ENCODE measurements at places on chromosomes 5 and 9.
A peak's percentile ranks its signal among the peaks of the same experiment; 100 is the strongest.

- DNase-seq: no peak
These were observed 31.2 kb upstream of the CRB2 start for GRCh38 chr9:123324767-123325183.

GRCh38 chr9:133460405-133461175 lies 812 bp downstream of the CACFD1 start:
- peak; percentile 51 for DNase-seq

GRCh38 chr5:137573376-137573775 lies 74.2 kb upstream of the SPOCK1 start:
- no peak for DNase-seq

DNA sequence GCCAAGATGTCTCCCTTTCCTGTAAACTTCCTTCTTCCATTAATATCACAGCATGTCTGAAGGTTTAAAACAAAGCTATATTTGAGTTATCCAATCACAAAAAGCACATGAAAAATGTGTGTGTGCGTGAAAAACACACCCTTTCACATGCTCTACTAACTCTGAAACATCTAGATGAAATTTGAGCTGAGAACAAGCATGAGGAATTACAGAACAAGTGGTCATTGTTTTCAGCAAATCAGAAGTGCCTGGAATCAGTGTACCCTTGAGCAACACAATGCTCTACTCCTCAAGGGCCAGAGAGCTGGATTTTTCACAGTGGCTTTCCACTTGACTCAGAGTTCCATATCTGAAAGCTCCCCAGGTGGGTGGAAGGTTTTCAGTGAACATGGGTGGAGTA lies 255.9 kb downstream of the PSAT1 start:
- no peak for DNase-seq

- no peak for DNase-seq
These were observed 29.1 kb upstream of the PLCXD3 start for GRCh38 chr5:41539454-41539853.

GRCh38 chr5:23820765-23821471 lies 313.5 kb downstream of the PRDM9 start:
- DNase-seq: peak; percentile 33

- DNase-seq: no peak
These were observed 711.8 kb upstream of the CHD1 start for GRCh38 chr5:99640646-99641045.

DNA sequence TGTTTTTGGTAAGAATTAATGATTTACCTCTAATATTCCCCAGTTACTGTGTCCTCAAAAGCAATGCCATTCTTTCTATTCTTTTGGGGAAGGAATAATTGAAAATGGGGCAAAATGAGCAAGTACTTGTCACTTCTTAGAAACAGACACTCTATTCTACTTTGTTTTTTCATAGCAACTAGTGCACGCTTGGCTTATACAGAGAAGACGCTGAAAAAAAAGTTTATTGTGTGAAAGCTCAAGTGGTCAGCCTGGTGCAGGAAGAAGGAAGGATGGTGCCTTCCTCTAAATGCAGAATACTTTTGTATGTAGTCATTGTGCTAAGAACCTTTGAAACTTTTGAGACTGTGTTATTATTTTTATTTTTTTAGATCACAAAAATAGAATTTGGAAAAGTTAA lies 29.6 kb downstream of the ANKDD1B start:
- DNase-seq: no peak

DNA sequence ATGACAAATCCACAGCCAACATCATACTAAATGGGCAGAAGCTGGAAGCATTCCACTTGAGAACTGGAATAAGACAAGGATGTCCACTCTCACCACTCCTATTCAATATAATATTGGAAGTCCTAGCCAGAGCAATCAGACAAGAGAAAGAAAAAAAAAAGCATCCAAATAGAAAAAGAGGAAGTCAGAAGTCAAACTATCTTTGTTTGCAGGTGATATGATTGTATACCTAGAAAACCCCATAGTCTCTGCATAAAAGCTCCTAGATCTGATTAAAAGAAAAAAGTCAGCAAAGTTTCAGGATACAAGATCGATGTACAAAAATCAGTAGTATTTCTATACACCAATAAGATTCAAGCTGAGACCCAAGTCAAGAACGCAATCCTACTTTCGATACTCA lies 66.1 kb downstream of the OSMR start:
- DNase-seq: no peak

- DNase-seq: no peak
These were observed 143.5 kb downstream of the PPP2R2B start for GRCh38 chr5:146734936-146735577.

GRCh38 chr5:179326122-179326927 lies 18.9 kb downstream of the ADAMTS2 start:
- DNase-seq: no peak

DNA sequence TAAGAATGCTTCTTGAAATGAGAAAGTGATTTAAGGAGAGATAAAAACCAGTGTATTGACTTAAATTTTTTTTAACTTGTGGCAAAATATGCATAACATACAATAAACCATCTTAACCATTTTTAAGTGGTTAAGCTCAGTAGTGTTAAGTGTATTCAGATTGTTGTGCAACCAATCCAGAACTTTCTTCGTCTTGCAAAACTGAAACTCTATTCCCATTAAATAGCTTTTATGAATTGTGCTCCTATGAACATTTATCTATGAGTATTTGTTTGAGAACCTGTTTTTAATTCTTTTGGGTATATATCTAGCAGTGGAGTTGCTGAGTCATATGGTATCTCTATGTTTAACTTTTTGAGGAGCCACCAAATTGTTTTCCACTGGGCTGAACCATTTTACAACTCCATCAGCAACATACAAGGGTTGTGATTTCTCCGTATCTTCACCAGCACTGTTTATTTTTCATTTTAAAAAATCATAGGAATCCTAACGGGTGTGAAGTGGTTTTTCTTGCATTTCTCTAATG lies 76.6 kb upstream of the ACTBL2 start:
- DNase-seq: no peak
